CD8-positive, alpha-beta memory T cell (primary cell): ENCODE measurements at places on chromosomes 6 and 20. TPM values are rescaled to one million over a fixed set of nuclear protein-coding genes. Genes with fewer than 3 reads are reported as not detected.

The MYLK4 gene
- 0.24 TPM for total RNA-seq

The REM1 gene
- not detected for total RNA-seq

The RCAN2 gene
- 0.48 TPM for total RNA-seq

The ANKRD66 gene
- not detected for total RNA-seq

The GJA1 gene
- total RNA-seq, result not detected

The SPATA2 gene
- 15.0 TPM for total RNA-seq

The HLA-DRB1 gene
- total RNA-seq, result 26.1 TPM

The SNX14 gene
- total RNA-seq, result 52.4 TPM

The RAET1E gene
- total RNA-seq, result not detected

The DDO gene
- not detected for total RNA-seq

The COL11A2 gene
- 0.69 TPM for total RNA-seq

The KCNK16 gene
- total RNA-seq, result not detected

The RAD21L1 gene
- total RNA-seq, result not detected

- H3K4me3 ChIP-seq, result no peak overlapping the region
- no peaks in the 10 kb centered on the region for H3K4me1 ChIP-seq
- H3K27me3 ChIP-seq, result no peaks in the 10 kb centered on the region
- H3K36me3 ChIP-seq, result no peaks in the 10 kb centered on the region
- no peak for DNase-seq
- no peak overlapping the region for H3K27ac ChIP-seq
Measured at GRCh38 chr6:134564705-134565104, 246.8 kb upstream of the SGK1 start.

- H3K27me3 ChIP-seq, result no peaks in the 10 kb centered on the region
- H3K36me3 ChIP-seq, result no peaks in the 10 kb centered on the region
- peaks cover 20% of the 10 kb centered on the region for H3K4me1 ChIP-seq
- H3K27ac ChIP-seq, result peak overlapping the region; percentile 71
- H3K4me3 ChIP-seq, result peak overlapping the region; percentile 70
- DNase-seq, result no peak
Measured at GRCh38 chr6:139027620-139028182, 844 bp upstream of the ABRACL start.

DNA sequence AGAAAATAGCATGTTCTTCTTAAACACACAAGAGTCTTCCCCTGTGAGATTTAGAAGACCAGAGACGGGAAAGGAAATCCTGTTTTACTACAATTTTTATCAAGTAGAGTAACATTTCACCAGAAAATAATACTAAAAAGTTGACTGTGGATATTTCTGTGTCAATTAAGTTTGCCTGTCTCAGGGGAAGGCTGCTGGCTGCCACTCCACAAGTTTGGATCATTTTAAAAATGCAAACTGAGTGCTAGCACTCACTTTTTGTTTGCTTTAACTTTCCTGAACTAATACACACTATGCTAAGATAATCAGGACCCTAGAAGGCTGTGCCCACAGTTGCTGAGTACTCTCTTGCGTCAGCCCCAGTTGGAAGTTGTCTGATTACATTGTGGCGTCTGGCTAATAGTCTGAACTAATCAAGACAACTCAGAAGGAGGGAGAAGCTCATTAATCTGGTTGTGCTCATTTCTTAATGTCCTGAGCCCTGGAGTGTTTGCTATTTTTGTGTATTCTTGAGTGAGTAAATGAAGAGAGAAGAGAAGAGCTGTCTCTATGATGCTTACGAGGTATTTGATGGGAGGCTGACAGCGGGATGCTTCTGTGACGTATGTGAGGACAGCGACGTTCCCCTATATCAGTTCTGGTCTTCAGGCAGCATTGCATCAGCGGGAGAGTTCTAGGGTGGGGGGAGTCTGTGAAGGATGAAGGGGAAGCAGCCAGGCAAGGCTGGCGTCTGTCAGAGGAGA, 664.2 kb downstream of the QKI start:
- H3K27ac ChIP-seq, result no peak overlapping the region
- DNase-seq, result no peak
- H3K4me3 ChIP-seq, result no peak overlapping the region
- H3K36me3 ChIP-seq, result no peaks in the 10 kb centered on the region

DNA sequence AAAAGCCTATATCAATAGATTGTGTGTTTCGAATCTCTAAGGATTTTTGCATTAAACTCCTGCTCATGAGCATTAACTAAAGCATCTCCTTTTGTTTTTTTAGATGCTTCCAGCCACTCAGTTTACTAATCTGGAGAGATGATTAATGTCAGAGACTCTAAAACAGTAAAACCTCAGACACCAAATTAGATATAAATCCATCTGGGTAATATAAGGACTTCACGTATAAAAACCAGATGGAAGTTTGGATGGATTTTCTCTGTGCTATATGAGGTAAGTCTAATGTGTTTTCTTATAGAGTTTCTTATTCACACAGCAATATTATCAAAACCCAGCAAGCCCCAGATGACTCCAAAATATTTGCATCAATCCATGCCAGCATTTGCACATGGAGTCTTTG, 137.2 kb downstream of the SYNE1 start:
- no peak overlapping the region for H3K4me3 ChIP-seq
- no peaks in the 10 kb centered on the region for H3K4me1 ChIP-seq
- no peak overlapping the region for H3K27ac ChIP-seq
- no peaks in the 10 kb centered on the region for H3K36me3 ChIP-seq

GRCh38 chr6:9537381-9537780, 877.5 kb downstream of the TFAP2A start:
- H3K4me3 ChIP-seq, result no peak overlapping the region
- no peaks in the 10 kb centered on the region for H3K27me3 ChIP-seq
- no peaks in the 10 kb centered on the region for H3K4me1 ChIP-seq
- DNase-seq, result no peak
- no peak overlapping the region for H3K27ac ChIP-seq

DNA sequence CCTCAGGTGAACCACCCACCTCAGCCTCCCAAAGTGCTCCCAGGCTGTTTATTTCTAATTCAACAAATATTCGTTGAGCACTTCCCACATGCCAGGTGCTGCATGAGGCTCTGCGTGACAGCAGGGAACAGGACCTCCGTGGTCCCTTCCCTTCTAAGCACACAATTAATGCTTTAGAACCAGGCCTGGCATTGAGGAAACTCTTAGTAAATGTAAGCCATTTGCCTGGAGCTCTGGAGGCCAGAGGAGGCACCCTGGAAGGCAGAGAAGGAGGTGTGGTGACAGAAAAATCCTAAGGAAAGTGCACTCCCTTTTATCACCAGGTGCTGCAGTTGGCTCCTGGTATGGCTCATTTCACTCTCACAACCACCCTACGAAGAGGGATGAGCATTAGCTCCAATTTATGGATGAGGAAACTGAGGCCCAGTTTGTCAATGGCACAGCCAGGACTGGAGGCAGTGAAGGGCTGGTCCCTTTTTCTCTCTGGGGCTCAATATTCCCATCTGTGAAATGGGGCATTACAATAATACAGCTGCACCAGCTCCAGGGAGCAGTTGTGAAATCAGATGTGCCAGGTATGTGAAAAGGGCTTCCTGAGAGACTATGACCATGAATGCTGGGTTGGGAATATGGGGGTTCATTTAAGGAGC, 8.1 kb upstream of the ID1 start:
- H3K36me3 ChIP-seq, result no peaks in the 10 kb centered on the region
- DNase-seq, result no peak
- H3K27ac ChIP-seq, result peak overlapping the region; percentile 16
- no peaks in the 10 kb centered on the region for H3K4me1 ChIP-seq
- H3K4me3 ChIP-seq, result no peak overlapping the region

- DNase-seq, result no peak
- no peaks in the 10 kb centered on the region for H3K36me3 ChIP-seq
- no peaks in the 10 kb centered on the region for H3K4me1 ChIP-seq
- H3K27me3 ChIP-seq, result no peaks in the 10 kb centered on the region
- no peak overlapping the region for H3K4me3 ChIP-seq
- no peak overlapping the region for H3K27ac ChIP-seq
Measured at GRCh38 chr6:53673162-53673727, 7.7 kb upstream of the KLHL31 start.

- DNase-seq, result no peak
- H3K27ac ChIP-seq, result no peak overlapping the region
- no peaks in the 10 kb centered on the region for H3K36me3 ChIP-seq
- no peak overlapping the region for H3K4me3 ChIP-seq
- no peaks in the 10 kb centered on the region for H3K4me1 ChIP-seq
Measured at GRCh38 chr6:134422426-134423231, 104.7 kb upstream of the SGK1 start.

DNA sequence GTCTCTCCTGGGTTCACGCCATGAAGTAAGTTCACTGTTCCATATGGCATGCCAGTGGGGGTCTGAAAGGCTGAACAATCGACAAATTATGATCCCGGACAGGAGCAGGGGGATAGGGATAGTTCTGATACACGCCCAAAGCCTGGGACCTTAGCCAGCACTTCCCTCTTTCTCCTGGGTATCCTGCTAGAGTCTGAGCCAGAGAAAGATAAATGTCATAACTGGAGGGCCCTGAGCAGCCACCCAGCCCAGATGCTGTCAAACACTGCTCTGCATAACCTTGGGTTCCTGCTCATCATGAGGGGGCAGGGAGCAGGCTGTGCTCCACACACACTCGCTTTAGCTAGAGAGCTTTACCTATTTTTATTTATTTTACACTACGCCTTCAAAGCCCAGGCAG, 12.3 kb downstream of the EDEM2 start:
- DNase-seq, result no peak
- H3K4me3 ChIP-seq, result no peak overlapping the region
- H3K27me3 ChIP-seq, result no peaks in the 10 kb centered on the region
- H3K27ac ChIP-seq, result no peak overlapping the region
- H3K36me3 ChIP-seq, result peaks cover 37% of the 10 kb centered on the region
- no peaks in the 10 kb centered on the region for H3K4me1 ChIP-seq

DNA sequence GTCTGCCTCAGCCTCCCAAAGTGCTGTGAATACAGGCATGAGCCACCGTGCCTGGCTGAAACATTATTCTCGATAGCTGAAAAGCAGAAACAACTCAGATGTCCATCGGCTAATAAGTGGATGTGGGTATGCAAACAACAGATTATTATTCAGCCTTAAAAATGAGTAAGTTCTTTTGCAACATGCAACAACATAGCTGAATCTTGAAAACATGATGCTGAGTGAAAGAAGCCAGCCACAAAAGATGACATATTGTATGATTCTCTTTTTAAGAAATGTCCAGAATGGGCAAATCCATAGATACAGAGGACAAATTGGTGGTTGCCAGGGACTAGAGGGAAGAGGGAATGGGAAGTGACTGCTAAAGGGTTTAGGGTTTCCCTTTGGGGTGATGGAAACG, 61.7 kb downstream of the RIOK1 start:
- H3K4me3 ChIP-seq, result no peak overlapping the region
- no peak for DNase-seq
- no peaks in the 10 kb centered on the region for H3K36me3 ChIP-seq
- H3K27ac ChIP-seq, result no peak overlapping the region
- H3K4me1 ChIP-seq, result no peaks in the 10 kb centered on the region

GRCh38 chr20:50330504-50331313, 140.1 kb downstream of the CEBPB start:
- no peak for DNase-seq
- H3K4me3 ChIP-seq, result no peak overlapping the region
- no peak overlapping the region for H3K27ac ChIP-seq
- H3K4me1 ChIP-seq, result no peaks in the 10 kb centered on the region

DNA sequence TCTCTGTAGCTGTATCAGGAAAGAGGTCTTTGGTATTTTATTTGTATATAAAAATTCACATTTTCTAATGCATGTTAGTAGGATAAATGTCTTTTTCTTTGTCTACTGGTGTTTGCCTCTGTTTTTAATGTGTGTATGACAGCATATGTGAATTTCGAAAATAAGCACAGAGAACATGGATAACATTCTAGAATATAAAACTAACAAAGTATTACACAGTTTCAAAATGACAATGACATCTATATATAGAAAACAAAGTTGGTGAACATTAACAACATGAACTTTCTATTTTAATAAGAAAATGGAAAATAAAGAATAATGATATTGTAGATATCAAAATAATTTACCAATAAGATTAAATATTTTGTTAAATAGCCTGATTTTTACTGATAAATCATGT, 608.0 kb downstream of the COL12A1 start:
- H3K27ac ChIP-seq, result no peak overlapping the region
- no peaks in the 10 kb centered on the region for H3K27me3 ChIP-seq
- DNase-seq, result no peak
- H3K4me1 ChIP-seq, result no peaks in the 10 kb centered on the region
- H3K4me3 ChIP-seq, result no peak overlapping the region

DNA sequence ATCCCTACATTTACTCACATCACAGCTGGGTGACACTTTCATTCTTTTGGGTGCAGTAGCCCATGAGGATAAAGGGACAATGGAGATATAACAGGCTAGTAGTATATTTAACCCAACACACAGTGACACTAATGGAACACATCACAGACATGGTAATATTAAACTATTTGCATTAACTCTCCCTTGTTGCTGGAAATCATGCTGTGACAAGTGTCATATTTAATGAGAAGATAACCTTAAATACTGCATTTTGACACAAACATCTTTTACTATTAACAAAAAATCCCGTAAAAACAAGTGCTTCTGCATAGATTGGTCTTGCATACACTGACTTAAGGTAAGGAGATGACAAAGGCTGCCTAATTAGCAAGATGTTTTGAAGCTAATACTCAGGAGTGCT, 45.5 kb downstream of the CNR1 start:
- H3K4me1 ChIP-seq, result no peaks in the 10 kb centered on the region
- no peak for DNase-seq
- H3K27me3 ChIP-seq, result no peaks in the 10 kb centered on the region
- H3K27ac ChIP-seq, result no peak overlapping the region
- H3K36me3 ChIP-seq, result no peaks in the 10 kb centered on the region

GRCh38 chr6:145887969-145888368, 73.4 kb upstream of the FBXO30 start:
- no peak overlapping the region for H3K27ac ChIP-seq
- peak; percentile 14 for DNase-seq
- no peaks in the 10 kb centered on the region for H3K4me1 ChIP-seq
- H3K27me3 ChIP-seq, result no peaks in the 10 kb centered on the region
- no peak overlapping the region for H3K4me3 ChIP-seq
- H3K36me3 ChIP-seq, result no peaks in the 10 kb centered on the region

DNA sequence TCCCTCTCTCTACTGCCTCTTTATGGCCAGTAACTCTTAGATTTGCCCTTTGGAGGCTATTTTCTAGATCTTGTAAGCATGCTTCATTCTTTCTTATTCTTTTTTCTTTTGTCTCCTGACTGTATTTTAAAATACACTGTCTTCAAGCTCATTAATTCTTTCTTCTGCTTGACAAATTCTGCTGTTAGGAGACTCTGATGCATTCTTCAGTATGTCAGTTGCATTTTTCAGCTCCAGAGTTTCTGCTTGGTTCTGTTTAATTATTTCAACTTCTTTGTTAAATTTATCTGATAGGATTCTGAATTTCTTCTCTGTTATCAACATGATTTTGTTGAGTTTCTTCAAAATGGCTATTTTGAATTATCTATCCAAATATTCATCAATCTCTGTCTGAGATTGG, 25.0 kb upstream of the SDCBP2 start:
- no peak overlapping the region for H3K4me3 ChIP-seq
- H3K4me1 ChIP-seq, result peaks cover 11% of the 10 kb centered on the region
- H3K36me3 ChIP-seq, result peaks cover 8% of the 10 kb centered on the region
